Activated CD4-positive, alpha-beta T cell treated with anti-CD3 and anti-CD28 coated beads, Interleukin-2, amount 50 U/mL, for 16 hours (primary cell): ENCODE measurements at places on chromosomes 6 and 20.

DNA sequence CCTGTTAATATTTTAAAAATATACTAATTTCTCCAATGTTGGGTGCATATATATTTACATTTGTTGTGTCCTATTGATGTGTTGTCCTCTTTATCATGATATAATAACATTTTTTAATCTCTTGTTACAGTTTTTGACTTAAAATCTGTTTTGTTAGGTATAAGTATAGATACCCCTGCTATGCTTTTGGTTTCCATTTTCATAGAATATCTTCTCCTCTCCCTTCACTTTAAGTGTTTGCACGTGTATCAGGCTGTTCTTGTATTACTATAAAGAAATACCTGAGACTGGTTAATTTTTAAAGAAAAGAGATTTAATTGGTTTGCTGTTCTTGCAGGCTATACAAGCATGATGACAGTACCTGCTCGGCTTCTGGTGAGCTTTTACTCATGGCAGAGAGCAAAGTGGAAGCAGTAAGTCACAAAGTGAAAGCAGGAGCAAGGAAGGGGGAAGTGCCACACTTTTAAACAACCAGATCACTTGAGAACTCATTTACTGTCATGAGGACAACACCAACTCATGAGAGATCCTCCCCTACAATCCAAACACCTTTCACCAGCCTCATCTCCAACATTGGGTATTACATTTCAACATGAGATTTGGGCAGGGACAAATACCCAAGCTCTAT is 340.5 kb upstream of the SYNCRIP start:
- no peak for DNase-seq

DNA sequence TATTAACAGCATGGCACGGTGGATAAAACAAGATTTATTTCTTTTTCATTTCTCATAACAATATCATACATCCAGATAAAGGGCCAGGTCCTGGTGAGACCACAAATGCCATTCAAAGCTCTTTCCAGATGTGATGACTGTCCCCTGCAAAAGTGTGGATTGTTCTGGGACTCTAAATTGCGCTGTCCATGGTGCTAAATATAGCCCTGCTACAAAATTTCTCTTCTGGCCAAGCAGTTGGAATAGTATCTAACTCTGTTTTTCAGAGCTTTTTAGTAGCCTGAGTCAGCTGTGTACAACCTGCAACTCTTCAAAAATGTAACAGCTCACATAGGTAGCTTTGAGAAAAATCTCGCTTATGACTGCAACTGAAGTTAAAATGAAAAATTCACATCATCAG is 115.8 kb downstream of the MANEA start:
- DNase-seq: no peak

GRCh38 chr6:122347280-122347679 is 52.2 kb upstream of the HSF2 start:
- DNase-seq: no peak

DNA sequence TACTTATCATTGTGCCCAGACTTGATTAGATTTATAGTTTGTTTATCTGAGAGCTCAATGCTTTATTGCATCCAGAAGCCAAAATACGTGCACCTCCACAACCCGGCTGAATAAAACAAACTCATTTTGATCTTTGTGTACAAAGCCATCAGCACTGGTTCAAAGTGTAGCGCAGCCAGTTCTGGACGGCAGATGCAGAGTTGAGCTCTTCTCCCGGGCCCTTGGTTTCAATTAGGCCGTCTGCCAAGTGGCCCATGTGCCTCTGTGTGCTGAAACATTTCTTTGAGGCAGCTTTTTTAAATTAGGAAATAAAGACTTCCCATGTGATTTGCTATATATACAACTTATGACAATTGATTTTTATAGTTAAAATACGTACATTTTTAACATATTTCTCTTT is 96.2 kb upstream of the RSPO3 start:
- DNase-seq: no peak

- no peak for DNase-seq
These were observed 51.8 kb downstream of the ABRACL start for GRCh38 chr6:139080255-139080920.

GRCh38 chr6:156010-156409 is 136.3 kb upstream of the DUSP22 start:
- DNase-seq: no peak
